ENCODE measurements at places on chromosomes 13 and 19.

- DNase-seq: no peak
These were observed 15.2 kb downstream of the IER2 start for GRCh38 chr19:13165162-13165997.

- DNase-seq: no peak
These were observed 84.0 kb downstream of the ALOX5AP start for GRCh38 chr13:30819136-30819888.

GRCh38 chr19:1064661-1065605, 2.0 kb upstream of the ARHGAP45 start:
- DNase-seq: no peak

DNA sequence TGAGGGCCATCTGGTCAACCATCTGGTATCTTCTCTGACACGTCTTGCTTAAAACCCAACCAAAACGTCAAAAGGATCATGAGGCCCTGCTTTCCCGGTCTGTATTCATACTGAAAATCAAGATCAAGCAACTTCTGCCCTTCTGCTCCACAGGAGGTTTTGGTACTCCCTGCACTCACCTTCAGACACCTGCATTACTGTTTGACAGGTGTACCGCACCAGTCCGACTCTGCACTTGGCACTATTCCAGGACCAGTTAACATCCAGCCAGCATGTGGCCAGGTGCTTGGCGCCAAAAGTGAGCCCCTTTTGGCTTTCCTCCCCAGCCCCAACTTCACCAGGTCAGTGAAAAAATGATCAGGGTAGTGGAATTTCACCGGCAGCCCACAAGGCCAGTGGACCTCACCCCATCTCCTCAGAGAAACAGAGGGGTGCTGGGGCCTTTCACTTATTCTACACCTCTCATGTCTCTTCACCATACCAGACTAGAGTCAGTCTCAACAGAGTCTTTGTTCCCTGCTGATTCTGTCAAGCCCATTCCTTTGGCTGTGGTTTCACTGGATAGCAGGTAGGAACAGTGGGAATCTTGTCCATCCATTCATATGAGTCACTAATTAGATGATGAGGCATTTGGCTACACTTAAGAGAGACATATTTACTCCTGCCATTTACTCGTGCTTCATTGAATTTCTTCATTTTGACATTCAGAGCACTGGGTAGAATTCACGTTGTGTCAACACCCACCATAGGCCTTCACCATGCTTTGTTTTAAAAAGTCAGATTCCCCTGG, 85.3 kb downstream of the ZNF726 start:
- DNase-seq: no peak

DNA sequence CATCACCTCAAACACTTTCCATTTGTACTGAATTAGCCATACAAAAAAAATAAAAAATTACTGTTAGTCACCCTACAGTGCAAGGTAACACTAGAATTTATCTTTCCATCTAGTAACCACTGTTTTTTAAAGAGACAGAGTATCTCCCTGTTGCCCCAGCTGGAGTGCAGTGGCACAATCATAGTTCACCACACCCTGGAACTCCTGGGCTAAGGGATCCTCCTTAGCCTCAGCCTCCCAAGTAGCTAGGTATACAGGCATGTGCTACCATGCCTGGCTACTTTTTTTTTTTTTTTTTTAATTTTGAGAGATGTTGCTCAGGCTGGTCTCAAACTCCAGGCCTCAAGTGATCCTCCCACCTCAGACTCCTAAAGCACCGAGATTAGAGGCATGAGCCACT, 17.9 kb downstream of the ANKRD10 start:
- DNase-seq: no peak

- DNase-seq: no peak
These were observed 2673.8 kb downstream of the PCDH9 start for GRCh38 chr13:64556376-64556775.

DNA sequence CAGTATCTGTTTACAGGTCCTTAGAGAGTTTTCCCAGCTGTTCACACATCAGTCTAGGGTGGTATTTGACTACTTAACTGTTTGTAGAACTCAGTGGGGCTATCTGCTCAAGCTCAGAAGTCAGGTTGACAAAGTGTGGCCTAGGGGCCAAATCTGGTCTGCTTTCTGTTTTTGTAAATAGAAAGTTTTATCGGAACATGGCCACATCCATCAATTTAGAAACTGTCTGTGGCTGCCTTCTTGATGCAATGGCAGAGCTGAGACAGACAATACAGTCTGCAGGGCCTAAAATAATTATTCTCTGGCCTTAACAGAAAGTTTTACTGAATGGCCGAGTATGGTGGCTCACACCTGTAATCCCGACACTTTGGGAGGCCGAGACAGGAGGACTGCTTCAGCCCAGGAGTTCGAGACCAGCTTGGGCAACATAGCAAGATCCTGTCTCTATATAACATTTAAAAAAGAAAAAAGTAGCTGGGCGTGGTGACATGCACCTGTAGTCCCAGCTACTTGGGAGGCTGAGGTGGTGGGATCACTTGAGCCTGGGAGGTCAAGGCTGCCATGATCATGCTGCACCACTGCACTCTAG, 2.4 kb downstream of the SMG9 start:
- no peak for DNase-seq

GRCh38 chr19:14519860-14520407, 1.7 kb upstream of the DNAJB1 start:
- DNase-seq: no peak

DNA sequence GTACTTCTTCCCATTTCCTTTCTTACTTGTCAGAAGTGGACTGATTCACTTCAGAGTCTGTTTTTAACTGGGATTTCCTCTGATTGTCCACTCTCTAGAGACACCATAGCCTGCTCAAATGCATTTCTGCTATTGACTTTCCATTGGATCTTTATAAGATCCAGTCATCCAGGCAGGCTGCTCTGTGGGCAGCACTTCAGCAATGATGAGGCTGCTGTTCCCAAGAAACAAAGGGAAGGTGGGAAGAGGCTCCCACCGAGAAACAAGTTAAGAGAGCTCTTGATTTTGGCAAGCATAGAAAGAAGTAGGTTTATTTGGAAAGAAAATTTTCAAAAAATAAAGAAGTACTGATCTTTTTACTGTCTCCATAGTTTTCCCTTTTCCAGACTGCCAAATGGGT, 125.8 kb upstream of the STARD13 start:
- DNase-seq: no peak

DNA sequence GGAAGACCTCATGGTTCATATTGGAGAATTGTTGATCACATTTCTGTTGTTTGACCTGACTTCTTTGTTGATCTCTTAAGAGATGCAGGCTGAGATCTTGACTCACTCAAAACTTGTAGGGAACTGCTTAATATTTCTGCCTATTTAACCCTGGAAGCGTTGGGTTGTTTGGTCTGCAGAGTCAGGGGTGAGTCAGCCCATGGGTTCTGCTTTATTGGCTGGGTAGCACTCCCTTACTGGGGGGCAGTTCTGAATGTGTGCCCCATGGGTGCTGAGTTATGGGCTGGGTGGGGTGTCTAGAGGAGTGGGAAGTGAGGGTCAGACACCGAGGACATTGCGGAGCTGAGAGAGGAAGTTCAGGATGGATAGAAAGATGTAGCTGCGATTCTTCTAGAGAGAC, 87.9 kb downstream of the LRCH1 start:
- no peak for DNase-seq

DNA sequence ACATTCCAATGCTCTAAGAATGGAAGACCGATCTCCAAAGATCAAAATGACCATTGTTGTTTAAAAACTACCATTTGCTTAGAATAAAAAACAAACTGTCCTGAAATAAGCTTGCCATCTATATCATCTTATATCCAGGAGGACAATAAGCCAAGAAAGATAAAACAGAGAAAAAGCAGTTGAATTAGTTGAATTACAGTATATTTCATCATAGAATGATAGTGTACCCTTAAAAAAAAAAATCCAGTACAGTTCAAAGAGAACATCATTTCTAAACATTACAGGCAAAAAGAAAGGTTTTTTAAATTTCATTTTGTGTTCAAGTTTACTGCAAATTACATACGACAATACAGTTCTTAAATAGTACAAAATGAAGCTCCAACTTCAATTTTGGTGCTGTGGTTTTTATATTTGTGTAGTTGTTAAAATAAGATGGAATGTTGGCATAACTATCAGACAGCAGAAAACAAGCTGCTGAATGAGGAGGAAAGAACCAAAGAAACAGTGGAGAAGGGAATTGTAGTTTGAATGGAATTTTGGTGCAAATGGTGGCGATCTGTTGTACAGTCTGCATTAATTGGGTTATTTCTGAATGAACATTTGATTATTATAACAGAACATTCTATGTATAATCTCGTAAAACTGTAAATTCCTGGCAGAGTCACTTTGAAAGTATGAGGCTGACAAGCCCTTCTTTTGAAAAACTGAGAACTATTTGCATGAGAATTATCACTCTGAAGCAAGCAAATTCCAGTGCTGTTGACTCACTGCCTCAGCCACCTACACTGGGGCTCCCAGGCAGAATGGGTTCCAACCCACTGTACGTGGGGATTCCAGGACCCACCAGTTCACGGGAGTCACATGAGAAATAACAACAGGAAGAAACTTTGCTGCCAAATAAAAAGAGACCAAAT, 37.7 kb downstream of the LHFPL6 start:
- DNase-seq: no peak

- no peak for DNase-seq
These were observed 1.1 kb downstream of the APC2 start for GRCh38 chr19:1450735-1451731.

DNA sequence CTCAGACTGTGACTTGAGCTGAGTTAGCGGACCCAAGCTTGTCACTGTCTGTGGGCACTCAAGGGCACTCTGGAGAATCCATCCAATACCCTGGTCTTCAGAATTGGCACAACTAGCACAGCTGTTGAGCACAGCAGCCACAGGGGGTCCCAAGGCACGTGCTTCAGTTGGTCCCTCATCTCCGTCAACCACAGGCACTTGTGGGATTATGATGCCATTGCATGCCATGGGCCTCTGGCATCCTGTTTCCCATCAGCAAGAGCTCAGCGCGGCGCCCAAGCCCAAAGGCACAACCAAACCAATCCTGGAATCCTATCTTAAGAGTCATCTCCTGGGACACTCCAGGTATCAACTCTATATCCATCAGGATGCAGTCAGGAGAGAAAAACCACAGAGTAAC, 3.7 kb upstream of the B3GNT8 start:
- DNase-seq: no peak

DNA sequence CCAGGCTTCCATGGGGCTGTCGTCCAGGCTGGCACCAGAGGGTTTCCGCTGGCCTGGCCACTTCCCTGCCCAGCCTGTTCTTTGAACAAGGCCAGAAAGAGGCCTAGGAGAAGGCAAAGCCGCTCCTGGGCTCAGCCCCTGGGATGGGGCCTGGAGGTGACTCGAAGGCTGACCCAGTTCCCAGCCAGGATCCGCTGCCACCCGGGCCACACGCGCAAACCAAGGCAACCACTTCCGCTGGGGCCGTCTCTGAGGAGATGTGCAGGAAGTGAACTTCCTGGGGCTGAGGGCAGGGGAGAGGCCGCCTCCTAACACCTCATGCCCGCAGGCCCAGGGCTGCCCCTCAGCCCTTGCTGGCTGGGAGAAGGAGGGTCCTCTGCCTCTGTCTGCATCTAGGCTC, 15.2 kb downstream of the PLEKHF1 start:
- DNase-seq: peak; percentile 68

- no peak for DNase-seq
These were observed 203.9 kb upstream of the IRS2 start for GRCh38 chr13:109990296-109990695.

GRCh38 chr13:79307866-79308298, 98.2 kb downstream of the RBM26 start:
- no peak for DNase-seq

DNA sequence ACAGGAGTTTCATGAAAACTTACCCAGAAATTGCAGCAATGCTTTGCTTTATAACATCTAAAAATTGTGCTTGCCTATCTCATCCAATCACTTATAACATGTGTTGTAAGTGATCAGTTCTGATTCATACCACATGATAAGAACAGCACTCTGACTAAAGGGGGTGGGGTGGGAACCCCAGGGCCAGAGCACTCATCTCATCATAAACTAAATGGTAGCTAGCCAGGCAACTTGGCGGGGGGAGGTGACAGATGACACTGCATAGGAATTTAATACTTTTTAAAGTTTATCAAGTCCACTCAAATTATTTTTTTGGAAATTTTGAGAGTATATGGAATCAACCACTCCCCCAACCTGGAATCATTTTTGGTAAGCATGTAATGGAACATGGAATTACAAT, 42.1 kb downstream of the FOXO1 start:
- DNase-seq: no peak

- DNase-seq: no peak
These were observed 661 bp upstream of the BABAM1 start for GRCh38 chr19:17266589-17266974.

DNA sequence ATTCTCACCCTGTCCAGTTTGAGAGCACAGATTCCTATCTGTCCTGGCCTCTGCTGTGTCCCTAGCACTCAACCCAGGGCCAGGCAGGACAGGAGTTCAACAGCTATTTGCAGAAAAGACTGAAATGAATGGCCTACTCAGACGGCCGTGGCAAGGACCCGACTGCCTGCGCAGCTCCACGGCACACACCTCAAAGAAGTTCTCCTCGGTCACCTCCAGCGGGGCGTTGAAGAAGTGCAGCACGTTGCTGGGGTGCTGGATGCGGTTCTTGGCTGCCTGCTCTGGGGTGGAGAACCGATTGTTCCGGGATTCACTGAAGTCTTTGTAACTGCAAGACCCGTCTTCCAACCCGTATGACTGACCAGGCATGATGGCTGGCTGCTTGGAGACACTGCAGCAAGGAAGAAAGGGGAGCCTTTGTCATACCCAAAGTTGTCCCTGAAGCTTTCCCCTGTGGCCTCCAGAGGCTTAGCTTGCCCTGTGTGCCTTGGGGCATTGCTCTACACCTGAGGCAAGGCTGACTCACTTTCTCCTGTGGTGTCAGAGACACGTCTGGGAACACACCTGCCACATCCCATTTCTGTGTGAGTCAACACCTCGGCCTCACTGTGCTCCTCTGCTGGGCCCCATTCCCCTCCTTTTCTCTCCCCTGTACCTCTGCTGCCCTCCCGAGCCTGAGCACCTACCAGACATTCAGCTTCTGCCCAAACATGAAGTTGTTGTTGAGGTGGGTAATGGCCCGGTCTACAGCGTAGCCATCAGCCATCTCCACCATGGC, 6.8 kb upstream of the ECH1 start:
- DNase-seq: no peak

DNA sequence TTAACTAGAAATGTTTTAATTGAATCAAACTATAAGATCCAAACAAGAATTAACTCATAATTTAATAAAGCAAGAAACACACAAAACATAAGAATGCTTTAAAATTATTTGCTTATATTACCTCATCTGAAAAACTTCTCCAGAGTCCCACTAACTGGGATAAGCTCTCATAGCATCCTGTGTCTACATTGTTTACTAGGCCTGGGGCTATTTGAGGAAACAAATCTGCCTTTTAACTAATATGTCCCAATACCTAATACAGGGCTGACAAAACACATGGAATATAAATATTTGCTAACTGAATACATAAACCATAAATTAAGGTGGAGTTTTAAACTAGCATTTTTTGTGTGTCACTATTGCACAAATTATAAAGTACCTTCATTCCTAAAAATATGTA, 1399.8 kb upstream of the SLC10A2 start:
- no peak for DNase-seq

GRCh38 chr19:46133101-46133627, 8.7 kb upstream of the IGFL3 start:
- DNase-seq: no peak

- DNase-seq: no peak
These were observed 543.1 kb downstream of the UQCRFS1 start for GRCh38 chr19:28669804-28670203.

Measured in stimulated activated CD8-positive, alpha-beta memory T cell treated with anti-CD3 and anti-CD28 coated beads, Interleukin-2, amount 100 ng/mL, for 1 hour (primary cell).